ENCODE measurements at places on chromosomes 11 and 22.
A peak's percentile ranks its signal among the peaks of the same experiment; 100 is the strongest.

DNA sequence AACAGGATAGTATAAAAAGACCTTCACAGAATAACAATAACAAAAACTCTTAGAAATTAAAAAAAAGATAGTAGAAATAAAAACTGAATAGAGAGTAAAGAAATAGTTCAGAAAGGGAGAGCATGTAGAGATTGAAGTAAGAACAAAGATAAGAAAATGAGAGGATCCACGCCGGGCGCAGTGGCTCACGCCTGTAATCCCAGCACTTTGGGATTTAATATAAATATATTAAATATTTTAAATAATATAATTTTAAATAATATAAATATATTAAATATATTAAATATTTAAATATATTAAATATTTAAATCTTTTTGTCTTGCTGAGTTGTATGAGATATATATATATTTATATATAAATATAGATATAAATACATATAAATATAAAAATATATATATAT, 11.0 kb downstream of the APOA4 start:
- DNase-seq, result no peak

DNA sequence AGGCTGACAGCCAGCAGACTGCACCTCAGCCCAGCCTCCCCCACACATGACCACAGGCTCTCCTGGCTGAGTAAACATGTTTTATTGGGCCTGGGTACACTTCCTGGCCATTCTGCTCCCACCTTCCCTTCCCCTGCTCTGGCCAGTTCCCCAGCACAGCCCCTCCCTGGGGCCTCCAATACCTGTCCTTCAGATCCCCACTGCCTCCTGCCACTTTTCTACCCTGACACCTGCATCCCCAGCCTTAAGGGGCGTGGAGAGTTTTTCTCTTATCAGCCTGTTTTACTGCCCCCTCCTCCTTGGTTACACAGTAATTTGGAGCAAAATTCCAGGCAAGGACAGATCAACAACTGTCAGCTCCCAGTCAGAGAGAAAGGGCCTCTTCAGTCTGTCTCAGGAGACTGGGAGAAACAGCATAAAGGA, at the start of gene ISX:
ISX (plus strand) TSS at position 363 of the 423 bp plus-strand sequence. CDS start 930 bp downstream, outside the sequence.
- no peak for DNase-seq

DNA sequence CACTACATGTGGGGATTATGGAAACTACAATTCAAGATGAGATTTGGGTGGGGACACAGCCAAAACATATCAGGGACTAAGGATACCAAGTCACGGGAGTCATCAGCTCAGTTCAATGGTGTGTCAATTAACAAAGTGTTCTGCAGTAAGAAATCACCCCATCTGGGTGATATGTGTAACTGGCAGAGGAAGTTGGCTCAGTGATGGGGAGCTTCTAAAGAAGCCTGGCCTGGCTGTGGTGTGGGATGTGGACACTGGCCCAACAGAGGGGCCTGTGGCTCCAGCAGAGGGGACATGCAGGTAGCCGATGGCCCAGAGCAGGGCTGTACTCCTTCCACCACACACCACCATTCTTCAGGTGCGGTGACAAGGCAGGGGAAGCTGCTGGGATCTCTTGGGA, 31.6 kb downstream of the RPS6KA4 start:
- no peak for DNase-seq

DNA sequence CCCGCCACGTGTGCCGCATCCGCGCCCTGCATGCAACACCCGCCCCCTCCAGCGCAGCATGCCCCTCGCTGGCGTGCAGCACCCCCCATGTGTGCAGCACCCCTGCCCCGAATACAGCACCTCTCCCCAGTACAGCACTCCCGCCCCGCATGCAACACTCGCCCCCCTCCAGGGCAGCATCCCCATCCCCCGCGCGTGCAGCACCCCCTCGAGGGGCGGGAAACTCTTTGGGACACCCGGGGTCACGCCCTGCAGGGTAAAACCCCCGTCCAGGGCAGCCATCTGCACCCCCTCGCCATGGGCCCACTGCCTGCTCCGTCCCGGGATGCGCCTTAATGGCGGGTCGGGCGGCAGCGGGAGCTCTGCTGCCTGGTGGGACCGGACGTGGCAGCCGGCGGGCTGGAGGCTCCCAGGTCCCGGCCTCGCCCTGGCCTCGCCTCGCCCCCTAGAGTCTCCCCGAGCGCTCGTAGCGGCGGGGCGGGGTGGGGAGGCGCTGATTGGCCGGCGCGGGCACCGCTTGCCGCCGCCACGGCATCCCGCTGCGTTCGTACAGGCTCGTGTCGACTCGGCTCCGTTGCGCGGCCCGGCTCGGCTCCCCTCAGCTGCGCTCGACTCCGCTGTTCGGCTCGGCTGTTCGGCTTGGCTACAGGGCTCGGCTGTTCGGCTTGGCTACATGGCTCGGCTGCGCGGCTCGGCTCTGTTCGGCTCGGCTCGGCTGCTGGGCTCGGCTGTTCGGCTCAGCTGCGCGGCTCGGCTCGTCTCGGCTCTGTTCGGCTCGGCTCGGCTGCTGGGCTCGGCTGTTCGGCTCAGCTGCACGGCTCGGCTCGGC, 417 bp upstream of the BRSK2 start:
- peak; percentile 96 for DNase-seq

DNA sequence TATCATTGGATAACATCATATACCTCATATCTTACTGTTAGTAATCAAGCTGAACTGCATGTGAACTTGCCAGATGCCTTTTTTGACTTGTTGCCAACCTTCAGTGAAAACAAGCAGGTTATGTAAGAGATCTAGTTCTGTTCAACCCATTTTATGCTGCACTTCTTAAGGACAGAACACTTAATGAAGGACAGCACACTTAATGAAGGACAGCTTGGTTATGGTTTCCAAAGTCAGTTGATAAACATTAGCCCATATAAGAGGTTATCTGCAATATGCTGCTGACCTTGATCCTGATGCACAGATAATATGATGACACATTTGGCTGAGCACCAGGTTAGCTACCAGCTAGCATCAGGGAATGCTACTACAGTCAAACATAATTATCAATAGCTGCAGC, 358.7 kb upstream of the PDGFD start:
- no peak for DNase-seq

DNA sequence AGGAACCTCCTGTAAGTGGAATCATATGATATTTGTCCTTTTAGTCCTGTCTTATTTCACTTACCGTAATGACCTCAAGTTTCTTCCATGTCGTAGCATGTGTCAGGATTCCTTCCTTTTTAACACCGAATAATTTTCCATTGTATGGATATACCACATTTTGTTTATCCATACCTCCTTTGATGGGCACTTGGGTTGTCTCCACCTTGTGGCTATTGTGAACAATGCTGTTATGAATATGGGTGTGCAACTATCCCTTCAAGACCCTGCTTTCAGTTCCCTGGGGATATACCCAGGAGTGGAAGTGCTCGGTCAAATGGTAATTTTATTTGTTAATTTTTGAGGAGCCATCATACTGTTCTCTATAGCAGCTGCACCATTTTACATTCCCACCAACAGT, 244.9 kb upstream of the BLID start:
- no peak for DNase-seq

DNA sequence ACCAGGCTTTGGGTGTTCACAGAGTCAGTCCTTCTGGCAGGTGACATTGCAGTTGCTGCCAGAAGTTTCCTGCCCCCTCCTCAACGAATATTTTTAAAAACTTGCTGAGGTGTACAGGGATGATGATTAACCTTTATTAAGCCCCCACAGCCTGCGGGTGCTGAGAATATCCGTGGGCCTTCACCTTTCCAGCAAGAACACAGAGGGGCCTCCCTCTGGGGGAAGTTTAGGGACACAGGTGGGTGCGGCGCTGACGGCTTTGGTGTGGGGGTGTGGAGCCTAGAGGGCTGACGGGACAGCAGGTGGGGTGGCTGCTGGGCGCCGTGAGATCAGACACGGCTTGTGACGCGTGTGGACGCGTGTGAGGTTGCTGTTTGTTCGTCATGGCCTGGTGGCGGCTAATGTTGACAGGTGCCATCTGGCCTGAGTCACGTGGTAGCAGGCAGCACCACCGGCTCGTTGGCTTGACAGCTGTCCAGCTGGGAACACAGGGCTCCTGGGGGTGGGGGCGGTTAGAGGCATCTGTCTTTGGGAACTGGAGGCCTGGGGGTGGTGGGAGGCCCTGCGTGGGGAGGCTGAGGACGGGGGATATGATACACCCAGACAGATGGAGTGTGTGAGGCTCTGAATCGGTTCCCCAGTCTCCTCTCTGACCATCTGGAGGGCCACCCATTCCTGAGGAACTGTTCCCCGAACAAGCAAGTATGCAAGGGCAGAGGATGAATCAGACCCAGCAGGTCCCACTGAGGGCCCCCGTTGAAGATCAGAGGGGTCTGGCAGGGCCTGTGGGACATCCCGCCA, 12.5 kb upstream of the LRRC10B start:
- DNase-seq, result no peak

DNA sequence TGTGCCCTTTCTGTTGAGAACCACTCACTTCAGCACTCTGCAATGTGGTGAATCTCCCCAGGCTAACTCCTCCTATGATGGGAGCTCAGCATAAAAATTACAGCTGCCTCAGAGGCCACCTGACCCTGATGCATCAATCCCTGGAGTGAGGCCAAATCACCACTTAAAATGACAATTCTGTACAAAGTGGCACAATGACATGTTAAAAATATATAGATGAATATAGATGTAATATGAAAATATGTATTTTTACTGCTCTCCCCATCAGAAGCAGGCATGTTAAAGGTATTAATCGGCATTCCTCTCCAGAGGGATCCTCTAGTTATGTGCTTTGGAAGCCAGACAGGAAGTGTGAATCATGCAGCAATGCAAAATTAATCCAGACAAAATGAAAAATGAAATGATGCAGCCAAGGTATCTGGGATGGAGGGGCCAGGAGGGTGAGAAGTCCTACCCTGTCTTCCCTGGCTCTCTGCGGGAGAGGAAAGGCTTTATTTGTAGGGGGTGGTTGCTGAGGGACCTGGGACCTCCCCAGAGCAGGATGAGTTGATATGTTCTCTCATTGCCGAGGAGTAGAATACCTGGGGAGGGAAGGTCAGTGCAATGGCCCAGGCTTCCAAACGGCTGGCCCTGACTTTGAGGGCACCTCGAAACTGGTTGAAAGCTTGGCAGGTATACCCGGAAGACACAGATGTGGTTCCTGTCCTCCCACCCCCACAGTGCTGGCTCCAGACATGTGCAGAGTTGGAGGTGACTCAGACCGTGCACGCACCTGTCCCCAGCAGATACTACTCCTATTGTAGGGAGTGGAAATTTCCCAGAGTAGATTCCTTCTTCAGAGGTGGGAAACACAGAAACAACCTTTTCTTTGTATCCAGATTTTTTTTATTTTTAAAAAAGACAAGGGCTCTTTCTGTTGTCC, 347.9 kb upstream of the NCAM1 start:
- peak; percentile 83 for DNase-seq

- DNase-seq, result peak; percentile 70
These were observed 1.6 kb upstream of the TSPAN18 start for GRCh38 chr11:44725016-44725685.

DNA sequence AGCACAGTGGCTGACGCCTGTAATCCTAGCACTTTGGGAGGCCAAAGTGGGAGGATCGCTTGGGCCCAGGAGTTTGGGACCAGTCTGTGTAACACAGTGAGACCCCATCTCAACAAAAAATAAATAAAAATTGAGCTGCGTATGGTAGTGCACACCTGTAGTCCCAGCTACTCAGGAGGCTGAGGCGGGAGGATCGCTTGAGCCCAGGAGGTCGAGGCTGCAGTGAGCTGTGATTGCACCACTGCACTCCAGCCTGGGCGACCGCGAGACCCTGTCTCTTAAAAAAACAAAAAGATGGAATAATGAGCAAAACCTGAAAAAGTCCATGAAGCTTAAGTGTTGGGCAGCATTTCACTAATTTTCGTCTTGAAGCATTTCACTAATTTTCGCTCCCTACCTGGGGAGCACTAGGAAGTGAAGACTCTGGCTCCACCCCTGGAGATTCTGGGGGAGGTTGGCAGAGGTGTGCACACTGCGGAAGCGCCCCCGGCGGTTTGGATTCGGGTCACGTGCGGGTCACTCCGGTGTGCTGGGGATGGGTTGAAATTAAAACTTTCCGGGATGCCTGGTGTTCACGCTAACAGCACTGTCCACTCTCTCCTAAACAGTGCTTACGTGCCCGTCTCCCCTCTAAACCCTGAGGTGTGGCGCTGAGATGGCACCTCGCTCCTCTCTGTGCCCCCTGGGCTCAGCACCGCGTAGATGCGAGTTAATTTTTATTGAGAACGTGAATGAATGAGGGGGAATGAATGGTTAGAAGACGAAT, 906 bp upstream of the NAA40 start:
- DNase-seq, result no peak

All from fibroblast of skin of scalp (primary cell).